GM23338 (cell line): ENCODE measurements at places on chromosomes 4 and X. TPM values are rescaled to one million over a fixed set of nuclear protein-coding genes. Genes with fewer than 3 reads are reported as not detected.

Gene TCEAL6
- total RNA-seq: 0.24 and 4.2 TPM in 2 replicates

Gene RIPPLY1
- not detected in 2 replicates for total RNA-seq

DNA sequence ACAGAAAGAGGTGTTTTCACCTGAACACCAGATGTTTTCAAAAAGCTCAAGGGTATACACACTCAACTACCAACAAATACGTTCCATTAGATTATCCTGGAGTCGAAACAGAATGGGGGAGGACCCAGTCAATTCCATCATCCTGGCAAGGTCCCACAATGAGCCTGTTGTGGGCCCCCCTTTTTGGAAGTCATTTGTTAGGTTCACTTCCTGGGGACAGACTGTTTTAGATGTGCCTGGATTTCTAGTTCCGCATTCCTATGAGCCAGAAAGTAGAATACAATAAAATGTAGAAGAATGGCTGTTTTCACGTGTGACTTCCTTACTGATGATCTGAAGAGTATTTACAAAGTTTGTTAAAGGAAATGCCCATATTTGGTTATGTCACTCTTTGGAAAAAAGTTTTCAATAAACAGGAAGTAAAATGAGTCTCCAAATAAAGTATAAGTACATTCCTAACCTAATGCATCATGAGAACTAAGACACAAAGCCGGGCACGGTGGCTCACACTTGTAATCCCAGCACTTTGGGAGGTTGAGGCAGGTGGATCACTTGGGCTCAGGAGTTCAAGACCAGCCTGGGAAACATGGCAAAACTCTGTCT is 192.5 kb downstream of the MAML3 start:
- no peaks in the 10 kb centered on the region for H3K27me3 ChIP-seq
- H3K4me3 ChIP-seq: no peak overlapping the region
- DNase-seq: no peak
- no peaks in the 10 kb centered on the region for H3K36me3 ChIP-seq
- H3K4me1 ChIP-seq: no peaks in the 10 kb centered on the region

- H3K4me3 ChIP-seq: no peak overlapping the region
- no peaks in the 10 kb centered on the region for H3K27me3 ChIP-seq
- H3K27ac ChIP-seq: no peak overlapping the region
Observed at GRCh38 chr4:72948080-72948479, 121.4 kb downstream of the COX18 start.

DNA sequence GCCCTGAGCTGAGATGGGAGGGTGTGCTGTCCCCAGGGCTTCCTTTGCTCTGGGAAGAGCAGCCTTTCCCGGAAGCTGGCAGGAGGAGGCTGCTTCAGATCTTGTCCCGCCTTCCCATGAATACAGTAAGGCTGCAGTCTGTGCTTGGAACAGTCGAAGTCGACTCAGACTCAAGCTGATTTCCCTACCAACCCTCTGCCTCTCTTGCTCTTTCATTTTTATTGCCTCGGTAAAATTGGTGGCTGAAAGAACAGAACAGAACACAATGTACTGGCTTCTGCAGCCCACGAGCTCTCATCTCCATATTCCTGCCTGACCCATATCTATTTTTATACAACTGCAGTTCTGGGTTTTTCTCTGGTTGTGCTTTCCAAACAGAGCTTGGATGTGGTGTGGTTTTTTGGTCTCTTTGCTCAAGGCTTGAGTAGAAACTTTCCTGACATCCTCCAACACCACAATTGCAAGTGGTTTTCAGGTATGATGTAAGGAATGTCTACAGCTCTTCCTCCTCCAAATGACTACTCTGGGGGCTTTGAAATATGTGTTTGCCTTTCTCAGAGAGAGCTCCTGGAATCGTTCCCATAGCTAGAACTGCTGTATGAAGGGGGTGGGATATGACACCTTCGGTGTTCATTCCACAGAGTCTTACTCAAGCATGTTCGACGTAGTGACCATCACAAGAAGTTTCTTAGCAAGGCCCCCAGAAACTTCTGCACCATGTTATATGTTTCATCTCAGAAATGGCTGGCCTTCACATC is 61.3 kb downstream of the ENPP6 start:
- H3K4me3 ChIP-seq: no peak overlapping the region
- DNase-seq: no peak
- no peaks in the 10 kb centered on the region for H3K36me3 ChIP-seq
- H3K4me1 ChIP-seq: no peaks in the 10 kb centered on the region
- H3K27ac ChIP-seq: no peak overlapping the region
- no peaks in the 10 kb centered on the region for H3K27me3 ChIP-seq

DNA sequence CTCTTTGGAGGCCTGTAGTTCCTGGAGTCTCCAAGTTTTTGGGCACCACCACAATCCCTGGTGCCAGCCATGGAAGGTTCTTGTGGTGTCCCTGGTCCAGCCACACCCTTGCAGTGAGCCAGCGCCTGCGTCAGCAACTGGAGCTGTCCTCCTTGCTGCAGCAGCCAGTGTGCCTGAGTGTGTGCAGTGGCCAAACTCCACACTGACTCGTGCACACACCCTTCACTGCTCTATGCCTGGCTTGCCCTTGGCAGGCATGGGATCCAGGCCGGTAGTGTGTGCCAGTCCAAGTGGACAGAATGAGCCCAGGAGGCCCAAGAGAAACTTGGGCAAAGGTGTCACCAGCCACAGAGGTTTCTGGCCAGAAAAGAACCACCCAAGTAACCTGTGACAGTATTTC is 1074.0 kb downstream of the PCDH18 start:
- H3K36me3 ChIP-seq: no peaks in the 10 kb centered on the region
- no peak overlapping the region for H3K4me3 ChIP-seq
- no peak for DNase-seq

Gene MECP2
- 32.7 and 34.0 TPM in 2 replicates for total RNA-seq

- H3K4me1 ChIP-seq: no peaks in the 10 kb centered on the region; the same call in 1 of the 2 replicates
- H3K27me3 ChIP-seq: no peaks in the 10 kb centered on the region
- H3K36me3 ChIP-seq: no peaks in the 10 kb centered on the region
- no peak overlapping the region for H3K4me3 ChIP-seq
- DNase-seq: peak; percentile 1
- no peak overlapping the region for H3K27ac ChIP-seq
Observed at GRCh38 chrX:93695981-93696380, 22.0 kb downstream of the FAM133A start.

Gene FAM50A
- total RNA-seq: 20.9 and 23.9 TPM in 2 replicates

Gene FAAH2
- total RNA-seq: 6.0 and 11.4 TPM in 2 replicates

GRCh38 chr4:15897577-15897976 is 41.0 kb downstream of the FGFBP1 start:
- H3K4me3 ChIP-seq: no peak overlapping the region
- DNase-seq: no peak
- H3K4me1 ChIP-seq: no peaks in the 10 kb centered on the region
- H3K27ac ChIP-seq: no peak overlapping the region
- no peaks in the 10 kb centered on the region for H3K36me3 ChIP-seq

Gene EFHC2
- 2.6 and 3.1 TPM in 2 replicates for total RNA-seq

- DNase-seq: peak; percentile 83
- H3K4me3 ChIP-seq: no peak overlapping the region
- H3K36me3 ChIP-seq: no peaks in the 10 kb centered on the region
Observed at GRCh38 chr4:80362578-80363181, 27.1 kb downstream of the CFAP299 start.

Gene SPANXN5
- not detected in 2 replicates for total RNA-seq

Gene SLC9B2
- 3.2 and 13.0 TPM in 2 replicates for total RNA-seq

Gene BEX4
- 39.3 and 46.8 TPM in 2 replicates for total RNA-seq

Gene IL21
- total RNA-seq: not detected in 2 replicates

Gene SMIM31
- total RNA-seq: not detected in 2 replicates

Gene GLRB
- total RNA-seq: 1.0 and 1.9 TPM in 2 replicates

DNA sequence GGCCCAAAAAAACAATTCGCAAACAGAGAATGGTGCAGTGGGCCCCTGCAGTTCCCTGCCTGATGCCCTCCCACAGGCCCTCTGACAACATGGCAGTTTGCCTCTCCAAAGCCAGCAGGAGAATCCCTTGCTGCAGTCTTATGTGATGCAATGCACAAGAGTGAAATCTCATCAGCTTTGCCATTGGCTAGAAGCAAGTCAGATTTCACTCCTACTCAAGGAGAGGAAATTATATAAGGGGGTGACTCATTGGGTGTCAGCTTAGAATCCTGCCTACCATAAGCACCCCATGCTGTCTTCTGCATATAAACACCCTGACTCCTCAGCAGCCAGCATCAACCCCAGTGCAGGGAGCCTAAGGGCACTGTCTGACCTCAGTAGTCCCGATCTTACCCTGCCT is 157.3 kb upstream of the LDB2 start:
- no peaks in the 10 kb centered on the region for H3K27me3 ChIP-seq
- H3K4me1 ChIP-seq: no peaks in the 10 kb centered on the region
- H3K27ac ChIP-seq: no peak overlapping the region
- H3K36me3 ChIP-seq: no peaks in the 10 kb centered on the region
- no peak for DNase-seq

Gene TAF7L
- total RNA-seq: 0.58 TPM in 1 of 2 replicates, not detected in the other

Gene STAG2
- total RNA-seq: 92.8 and 94.0 TPM in 2 replicates

DNA sequence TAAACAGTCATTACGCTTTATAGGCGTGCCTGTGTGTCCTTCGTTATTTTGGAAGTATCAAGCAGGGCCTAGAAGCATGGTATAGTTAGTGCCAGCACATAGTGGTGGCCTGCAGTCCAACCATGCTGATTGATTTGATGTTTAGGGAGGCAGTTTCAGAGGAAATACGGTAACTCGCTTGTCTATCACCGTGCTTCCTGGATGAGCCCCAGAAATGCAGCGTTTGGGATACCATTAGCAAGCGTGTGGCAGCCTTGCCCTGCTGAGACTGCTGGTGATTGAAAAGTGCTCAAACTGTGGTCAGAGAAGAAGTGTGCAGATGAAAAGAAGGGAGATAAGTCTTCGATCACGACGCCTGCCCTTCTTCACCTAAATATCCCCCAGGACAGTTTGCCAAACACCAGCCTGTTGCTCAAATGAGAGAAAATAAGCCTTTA is 158.4 kb downstream of the CHIC2 start:
- peaks cover 20% of the 10 kb centered on the region for H3K4me1 ChIP-seq
- peaks cover 15% of the 10 kb centered on the region; the same call in 1 of the 2 replicates for H3K27me3 ChIP-seq
- H3K4me3 ChIP-seq: peak overlapping the region; percentile 24; the same call in 1 of the 2 replicates
- peak; percentile 82 for DNase-seq

Gene PPEF2
- 0.58 TPM in 1 of 2 replicates, not detected in the other for total RNA-seq

GRCh38 chr4:76722838-76723237 is 175.1 kb downstream of the SOWAHB start:
- peaks cover 50% of the 10 kb centered on the region for H3K4me1 ChIP-seq
- H3K36me3 ChIP-seq: no peaks in the 10 kb centered on the region
- DNase-seq: no peak
- H3K27me3 ChIP-seq: no peaks in the 10 kb centered on the region
- H3K27ac ChIP-seq: no peak overlapping the region

DNA sequence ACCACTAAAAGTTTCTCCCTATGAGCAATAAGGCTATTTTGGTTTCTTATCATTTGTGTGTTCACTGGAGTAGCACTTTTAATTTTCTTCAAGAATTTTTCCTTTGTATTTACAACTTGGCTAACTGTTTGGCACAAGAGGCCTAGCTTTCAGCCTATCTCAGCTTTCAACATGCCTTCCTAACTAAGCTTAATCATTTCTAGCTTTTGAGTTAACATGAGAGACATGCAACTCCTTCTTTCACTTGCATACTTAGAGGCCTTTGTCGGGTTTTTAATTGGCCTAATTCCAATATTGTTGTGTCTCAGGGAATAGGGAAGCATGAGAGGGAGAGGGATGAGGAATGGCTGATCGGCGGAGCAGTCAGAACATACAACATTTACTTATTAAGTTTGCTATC is 349.8 kb downstream of the OPHN1 start:
- no peaks in the 10 kb centered on the region for H3K4me1 ChIP-seq
- DNase-seq: no peak
- H3K4me3 ChIP-seq: no peak overlapping the region

Gene XG
- total RNA-seq: 0.28 and 0.97 TPM in 2 replicates

DNA sequence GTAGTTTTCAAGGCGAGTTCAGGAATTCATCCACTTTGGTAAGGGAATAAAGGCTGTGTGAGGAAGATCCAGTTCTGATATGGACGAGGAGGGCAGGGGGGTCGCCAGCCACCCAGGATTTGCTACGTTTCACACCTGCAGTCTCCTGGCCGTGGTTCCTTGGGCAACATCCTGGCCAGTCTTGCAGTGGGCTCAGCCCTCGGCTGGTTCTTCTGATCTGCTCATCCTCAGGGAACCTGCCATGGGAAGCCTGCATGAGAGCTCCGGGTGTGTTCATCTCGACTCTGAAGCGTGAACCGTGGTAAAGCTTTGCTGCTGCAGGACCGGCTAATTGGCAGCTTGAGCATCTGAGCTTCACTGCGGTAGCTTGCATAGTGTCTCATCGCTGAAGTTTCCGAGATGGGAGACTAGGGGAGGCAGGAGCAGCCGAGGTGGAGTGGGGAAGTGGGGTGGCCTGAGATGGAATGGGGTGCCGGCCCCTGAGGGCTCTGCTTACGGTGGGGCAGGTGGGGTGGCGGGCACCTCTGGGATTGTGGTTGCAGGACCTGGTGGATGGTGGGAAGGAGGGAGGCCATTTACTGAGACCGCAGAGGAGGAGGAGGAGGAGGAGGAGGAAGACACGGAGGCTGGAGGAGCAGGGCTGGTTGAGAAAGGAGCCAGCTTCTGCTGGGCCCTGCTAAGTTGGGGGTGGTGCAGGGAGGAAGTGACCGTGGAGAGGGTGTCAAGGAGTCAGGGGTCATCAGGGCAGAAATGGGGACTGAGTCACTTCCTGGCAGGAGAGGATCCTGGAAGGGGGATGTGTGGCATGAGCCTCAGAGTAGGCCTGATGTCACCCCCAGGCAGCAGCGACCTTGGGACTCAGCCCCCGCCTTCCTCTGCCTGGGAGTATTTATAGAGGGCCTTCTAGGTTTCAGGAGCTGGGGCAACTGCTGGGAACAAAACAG is 213.1 kb upstream of the PSAPL1 start:
- H3K27me3 ChIP-seq: no peaks in the 10 kb centered on the region
- DNase-seq: no peak
- no peak overlapping the region for H3K27ac ChIP-seq
- H3K4me3 ChIP-seq: no peak overlapping the region
- H3K36me3 ChIP-seq: no peaks in the 10 kb centered on the region

Gene ACE2
- total RNA-seq: 0.10 TPM in 1 of 2 replicates, not detected in the other

DNA sequence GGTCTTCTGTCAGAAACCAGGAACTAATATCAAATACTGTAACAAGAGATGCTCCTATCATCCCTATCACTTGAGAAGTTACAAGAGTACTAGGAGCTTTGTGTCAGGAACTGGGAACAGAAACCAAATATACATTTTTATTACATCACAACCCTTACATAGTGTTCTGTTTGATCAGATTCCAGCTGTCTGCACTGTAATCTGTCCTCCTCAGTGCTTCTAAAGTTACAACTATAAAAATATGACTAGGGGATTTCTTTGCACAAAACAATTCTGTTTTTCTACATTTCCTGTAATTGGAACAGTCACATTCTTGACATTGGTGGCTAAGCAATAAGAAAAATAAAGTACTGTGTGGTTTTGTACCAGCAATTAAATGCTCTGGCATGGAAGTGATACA is 686.0 kb downstream of the PDHA2 start:
- H3K27ac ChIP-seq: no peak overlapping the region
- no peaks in the 10 kb centered on the region for H3K27me3 ChIP-seq
- no peak for DNase-seq

DNA sequence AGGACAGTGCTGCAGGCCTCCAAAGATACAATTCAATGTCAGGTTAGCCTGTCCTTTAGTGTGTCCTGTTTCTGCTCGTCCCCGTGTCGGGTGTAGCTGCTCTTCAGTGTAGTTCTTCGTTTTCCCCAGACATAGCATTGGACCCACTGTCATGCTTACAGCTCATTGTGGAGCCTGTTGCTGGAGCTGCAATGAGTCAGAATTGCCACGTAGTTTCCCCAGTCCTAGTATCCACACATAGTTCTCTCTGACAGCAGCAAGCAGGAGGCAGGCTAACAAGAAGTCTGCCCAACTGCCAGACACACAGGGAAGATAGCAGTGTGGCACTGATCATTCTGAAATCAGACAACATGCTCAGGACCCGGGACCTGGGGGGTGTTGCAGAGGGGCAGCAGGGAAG is 49.2 kb downstream of the MOSPD2 start:
- H3K36me3 ChIP-seq: no peaks in the 10 kb centered on the region
- H3K4me1 ChIP-seq: no peaks in the 10 kb centered on the region
- H3K4me3 ChIP-seq: no peak overlapping the region
